ENCODE measurements at places on chromosomes 2 and 18.
A peak's percentile ranks its signal among the peaks of the same experiment; 100 is the strongest.

DNA sequence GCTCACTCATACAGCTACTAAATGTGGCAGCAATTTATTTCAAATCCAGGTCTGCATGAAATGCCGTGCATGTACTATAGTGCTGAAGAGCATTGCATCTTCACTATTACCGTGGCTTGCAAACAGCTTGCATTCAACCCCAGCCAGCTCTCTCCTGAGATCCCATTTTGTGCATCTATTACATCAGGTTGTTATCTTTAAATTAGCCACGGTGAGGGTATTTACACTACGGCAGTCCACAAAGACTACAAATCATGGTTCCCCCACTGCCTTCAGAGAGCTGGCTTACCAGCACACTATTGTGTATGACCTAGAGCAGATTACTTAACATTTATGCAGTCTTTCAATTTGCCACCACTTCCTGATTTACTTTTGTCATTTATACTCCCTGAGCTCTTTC, 621.3 kb upstream of the LRATD1 start:
- DNase-seq: no peak

- DNase-seq: no peak
Measured at GRCh38 chr18:34942975-34943374, 98.2 kb upstream of the MAPRE2 start.

GRCh38 chr2:232667989-232668583, 29.0 kb upstream of the GIGYF2 start:
- no peak for DNase-seq

GRCh38 chr2:143333168-143333791, 204.1 kb downstream of the ARHGAP15 start:
- no peak for DNase-seq

DNA sequence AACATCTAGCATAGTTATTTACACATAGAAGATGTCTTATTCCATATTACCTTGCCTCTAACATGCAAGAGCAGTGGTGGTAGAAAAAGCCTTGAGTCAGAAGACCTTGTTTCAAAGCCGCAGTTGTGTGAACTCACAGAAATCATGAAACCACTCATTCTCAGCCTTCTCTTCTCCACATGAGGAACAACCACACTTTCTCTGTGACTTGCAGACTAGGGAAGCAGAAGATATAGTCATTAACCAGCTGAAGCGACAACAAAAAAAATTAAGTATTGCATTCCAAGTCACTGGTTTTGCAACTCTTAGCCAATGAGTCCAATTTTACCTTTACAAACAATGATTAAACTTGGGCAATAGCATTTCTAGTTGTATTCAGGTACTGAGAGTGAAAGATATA, 19.0 kb downstream of the TWSG1 start:
- no peak for DNase-seq

DNA sequence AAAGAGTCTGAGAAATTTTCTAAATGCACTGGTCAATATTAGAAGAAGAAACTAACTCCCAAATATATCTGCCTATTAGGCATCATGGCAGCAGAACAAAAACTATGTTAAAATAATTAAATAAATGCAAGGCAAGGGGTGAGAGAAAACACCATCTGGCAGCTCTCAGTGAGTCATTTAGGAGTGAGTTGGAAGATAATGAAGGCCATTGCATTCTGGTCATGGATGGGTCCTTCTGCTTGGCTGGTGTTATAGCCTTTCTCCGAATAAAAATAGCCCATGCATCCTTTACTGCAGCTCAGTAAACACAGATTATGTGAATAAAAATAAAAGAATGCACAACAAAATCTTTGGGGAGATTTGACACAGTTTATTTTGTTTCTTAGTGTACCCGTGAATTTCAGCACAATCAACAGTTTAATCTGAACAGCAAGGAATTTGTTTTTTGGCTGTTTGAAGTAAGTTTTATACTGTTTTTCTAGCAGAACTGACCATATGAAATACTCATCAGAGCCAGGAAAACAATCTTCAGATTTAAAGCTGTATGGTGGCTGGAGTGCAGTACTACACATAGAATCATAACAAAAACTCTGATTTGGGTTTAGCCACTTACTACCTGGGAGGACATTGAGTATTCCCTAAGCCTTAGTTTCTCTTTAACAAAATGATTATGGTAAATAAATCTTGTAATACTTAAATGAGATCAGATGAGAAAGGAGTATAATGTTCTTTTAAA, 225.1 kb upstream of the ITGA4 start:
- DNase-seq: no peak

GRCh38 chr2:237923481-237924163, 43.2 kb upstream of the UBE2F start:
- peak; percentile 32 for DNase-seq

- DNase-seq: no peak
Measured at GRCh38 chr2:196160946-196161345, 10.4 kb downstream of the STK17B start.

DNA sequence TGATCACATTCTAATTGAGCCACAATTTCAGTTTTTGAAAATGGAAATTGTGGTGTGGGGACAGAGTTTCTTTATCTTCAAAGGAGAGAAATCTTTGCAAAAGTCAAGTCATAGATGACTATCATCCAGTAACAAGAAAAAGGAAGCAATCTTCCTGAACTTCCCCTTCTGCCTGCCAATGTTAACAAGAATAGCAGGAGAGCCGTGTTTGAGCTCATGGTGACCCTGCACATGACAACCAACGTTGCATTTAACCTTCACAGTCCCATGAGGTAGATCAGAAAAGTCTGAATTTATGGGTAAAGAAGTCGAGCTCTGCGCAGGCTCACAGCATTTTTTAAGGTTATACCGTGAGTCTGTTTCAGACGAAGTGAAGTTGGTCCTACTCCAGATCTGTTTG, 454.9 kb downstream of the LPIN1 start:
- no peak for DNase-seq

GRCh38 chr2:27989149-27989548, 98.6 kb downstream of the BABAM2 start:
- DNase-seq: no peak

DNA sequence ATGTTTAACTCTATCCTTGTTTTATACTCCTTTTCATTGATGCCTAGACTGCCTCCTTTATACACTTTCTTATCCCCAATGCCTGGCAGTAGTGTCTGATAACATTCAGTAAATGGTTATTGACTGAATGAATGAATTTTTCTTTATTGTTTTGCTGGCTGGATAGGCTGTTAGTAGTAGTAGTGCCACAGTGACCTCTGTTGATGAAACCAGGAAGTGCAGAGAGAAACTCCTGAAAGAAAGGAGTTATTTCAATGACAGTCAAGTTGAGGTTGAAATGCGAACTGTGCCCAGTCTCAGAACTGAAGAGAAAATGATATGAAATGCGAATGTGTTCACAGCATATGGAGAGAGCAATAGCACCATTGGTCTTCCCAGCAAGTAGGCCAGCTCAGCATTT, 26.8 kb upstream of the SLC9A2 start:
- DNase-seq: no peak

DNA sequence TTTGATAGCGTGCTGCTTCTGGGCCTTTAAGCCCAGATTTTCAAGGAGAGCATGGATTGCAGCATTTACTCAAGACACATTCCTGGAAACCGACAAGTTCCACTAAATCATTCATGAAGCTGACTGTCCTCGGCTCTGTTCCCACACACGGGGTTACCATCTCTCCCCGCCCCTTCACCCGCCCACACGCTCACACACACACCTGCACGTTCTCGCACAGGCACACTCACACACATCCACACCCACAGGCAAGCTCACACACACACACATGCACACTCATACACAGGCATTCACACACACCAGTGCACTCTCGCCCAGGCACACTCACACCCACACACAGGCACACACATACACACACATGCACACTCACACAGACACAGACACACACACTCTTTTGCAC, 150.0 kb upstream of the AGAP1 start:
- DNase-seq: no peak

DNA sequence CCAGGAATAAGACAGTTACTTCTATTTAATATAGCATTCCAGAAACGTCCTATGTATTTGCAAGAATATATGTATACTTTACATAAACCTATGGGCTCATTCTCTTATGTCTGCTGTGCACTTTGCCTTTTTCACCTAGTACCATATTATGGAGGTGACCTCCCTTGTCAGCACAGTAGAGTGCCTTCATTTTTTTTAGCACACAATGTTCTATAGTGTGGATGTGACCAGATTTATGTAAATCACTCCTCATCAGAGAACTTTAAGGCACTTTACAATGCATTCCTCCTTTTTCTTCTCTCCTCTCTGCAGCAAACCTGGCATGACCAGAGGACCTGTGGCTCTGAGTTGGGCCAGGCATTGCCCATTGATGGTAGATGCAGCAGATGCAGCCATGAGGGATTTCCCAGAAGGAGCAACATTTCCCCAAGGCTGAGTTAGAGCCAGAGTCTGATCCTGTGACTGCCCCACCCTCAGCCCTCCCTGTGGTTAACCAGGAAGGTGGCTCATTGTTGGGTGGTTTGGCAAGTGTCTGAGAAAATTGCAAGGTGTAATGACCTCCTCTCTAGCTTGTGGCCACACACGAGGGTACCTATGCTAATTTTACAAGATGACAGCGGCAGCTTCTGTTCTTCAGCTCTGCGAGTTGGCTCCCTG, 76.5 kb upstream of the DLX2 start:
- no peak for DNase-seq

GRCh38 chr2:23381485-23381884, 3.5 kb upstream of the KLHL29 start:
- DNase-seq: no peak

DNA sequence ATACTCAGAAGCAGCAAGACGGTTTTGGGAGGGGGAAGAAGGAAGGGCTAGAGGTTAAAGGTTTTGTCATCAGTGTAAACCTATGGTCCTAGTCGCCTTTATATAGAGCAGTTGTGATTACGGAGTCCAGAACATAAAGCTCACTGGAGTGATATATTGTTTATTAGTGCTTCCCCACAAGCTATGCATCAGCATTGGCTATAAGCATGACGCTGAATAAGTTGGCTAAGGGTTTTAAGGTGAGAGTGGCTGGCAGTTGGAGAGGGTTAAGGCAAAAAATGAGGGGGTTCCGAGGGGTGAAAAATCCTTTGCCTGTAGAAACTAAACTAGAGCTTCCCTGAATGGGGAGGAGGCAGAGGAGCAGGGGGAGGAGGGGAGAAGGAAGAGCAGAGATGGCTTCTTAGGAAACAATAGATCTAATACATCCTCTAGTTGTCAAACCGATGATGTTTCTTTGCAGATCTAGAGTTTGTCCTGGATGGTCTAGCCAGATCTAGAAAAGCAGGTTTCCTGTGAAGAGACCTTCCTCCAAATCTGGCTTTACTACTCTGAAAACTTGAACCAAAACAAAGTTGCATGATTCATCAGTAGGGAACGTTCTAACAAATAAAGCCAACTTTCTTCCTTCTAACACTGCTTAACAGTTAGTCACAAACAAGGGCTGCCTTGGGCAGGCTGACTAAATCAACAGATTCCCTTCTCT, 2.5 kb downstream of the KLF7 start:
- DNase-seq: no peak

GRCh38 chr2:85369500-85369899, 14.9 kb downstream of the ELMOD3 start:
- no peak for DNase-seq

DNA sequence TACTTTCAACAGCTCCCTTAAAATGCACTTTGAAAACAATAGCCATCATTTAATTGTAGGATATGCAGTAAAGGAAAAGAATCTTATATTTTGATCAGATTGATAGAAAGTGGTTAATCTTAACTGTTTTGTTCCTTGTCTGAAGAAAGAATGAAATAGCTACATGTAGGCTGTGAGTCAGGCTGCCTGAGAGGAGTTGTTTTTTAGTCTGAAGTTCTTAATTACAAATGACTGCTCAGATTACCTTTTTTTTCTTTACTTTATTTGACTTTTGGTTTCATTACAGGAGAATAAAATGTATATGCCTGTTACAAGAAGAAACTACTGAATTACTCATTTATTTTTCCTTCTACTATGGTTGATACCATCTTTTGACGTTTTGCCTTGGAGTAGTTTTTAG, 56.8 kb downstream of the AGFG1 start:
- DNase-seq: no peak

DNA sequence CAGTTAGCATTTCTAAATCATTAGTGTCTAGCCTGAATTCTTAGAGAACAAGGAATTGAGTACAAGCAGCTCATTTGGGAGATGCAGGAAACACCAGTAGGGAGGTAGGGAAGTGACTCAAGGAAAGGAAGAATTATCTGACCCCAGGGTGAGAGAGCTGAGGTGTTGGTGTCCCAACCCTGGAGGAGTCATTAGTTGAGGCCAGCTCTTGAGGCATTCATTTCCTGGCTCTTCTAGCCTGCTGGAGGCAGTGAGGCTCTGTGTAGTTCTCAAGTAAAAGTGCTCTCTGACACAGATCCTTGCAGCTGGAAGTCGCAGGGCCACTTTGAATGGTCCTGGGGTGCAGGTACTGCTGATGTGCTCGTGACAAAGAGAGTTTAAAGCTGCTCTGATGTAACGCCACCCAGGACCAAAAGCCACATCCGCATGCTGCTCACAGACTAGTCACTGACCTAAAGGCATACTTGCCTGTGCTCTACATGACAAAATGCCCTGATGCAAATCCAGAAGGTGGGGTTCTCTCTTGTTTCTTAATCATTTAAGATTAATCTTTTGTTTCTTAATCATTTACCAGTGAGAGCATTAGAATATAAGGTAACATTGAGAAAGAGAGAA, 299.5 kb upstream of the LYPD1 start:
- DNase-seq: no peak

GRCh38 chr2:134216152-134216829, 37.6 kb upstream of the MGAT5 start:
- DNase-seq: no peak

DNA sequence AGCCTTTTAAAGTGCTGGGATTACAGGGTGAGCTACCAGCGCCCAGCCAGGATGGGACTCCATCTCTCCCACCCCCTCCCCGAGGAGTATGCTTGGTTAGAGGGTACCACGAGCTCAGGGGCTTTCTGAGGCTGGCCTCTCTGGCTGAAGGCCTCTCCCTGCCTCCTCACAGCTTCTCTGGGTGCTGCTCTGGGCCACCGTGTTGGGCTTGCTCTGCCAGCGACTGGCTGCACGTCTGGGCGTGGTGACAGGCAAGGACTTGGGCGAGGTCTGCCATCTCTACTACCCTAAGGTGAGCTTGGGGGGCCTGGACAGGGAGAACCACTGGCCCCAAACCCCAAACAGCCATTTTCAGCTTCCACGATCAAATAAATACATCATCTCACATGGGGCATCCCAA, 2.9 kb downstream of the SLC11A1 start:
- no peak for DNase-seq

DNA sequence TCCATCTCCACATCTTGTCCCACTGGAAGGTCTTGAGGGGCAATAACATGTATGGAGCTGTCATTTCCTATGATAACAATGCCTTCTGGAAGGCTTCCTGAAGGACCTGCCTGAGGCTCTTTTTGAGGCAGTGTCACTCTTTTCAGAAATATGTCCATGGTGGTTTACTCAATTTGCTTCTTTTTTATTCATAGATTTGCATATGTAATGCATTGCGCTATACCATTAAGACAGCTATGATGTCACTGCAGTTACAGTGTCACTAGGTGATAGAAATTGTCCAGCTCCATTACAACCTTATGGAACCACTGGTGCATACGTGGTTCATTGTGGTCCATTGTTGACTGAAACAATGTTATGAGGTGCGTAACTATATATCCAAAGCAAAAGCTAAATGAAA, 19.9 kb downstream of the NABP1 start:
- DNase-seq: no peak

- no peak for DNase-seq
Measured at GRCh38 chr2:146927080-146927711, 917.6 kb upstream of the ACVR2A start.

- no peak for DNase-seq
Measured at GRCh38 chr2:126898636-126899035, at the start of gene TEX51. TEX51 (plus strand) TSS chr2:126898890; CDS start chr2:126898919, 29 bp downstream.

GRCh38 chr18:54952026-54952425, 7.2 kb downstream of the CCDC68 start:
- DNase-seq: no peak
